Dermis microvascular lymphatic vessel endothelial cell (primary cell): ENCODE measurements at places on chromosomes 6 and 20.

GRCh38 chr6:136288566-136289326, 900 bp downstream of the BCLAF1 start:
- DNase-seq = peak; percentile 93

GRCh38 chr6:136319732-136320131, 30.1 kb upstream of the BCLAF1 start:
- no peak for DNase-seq

DNA sequence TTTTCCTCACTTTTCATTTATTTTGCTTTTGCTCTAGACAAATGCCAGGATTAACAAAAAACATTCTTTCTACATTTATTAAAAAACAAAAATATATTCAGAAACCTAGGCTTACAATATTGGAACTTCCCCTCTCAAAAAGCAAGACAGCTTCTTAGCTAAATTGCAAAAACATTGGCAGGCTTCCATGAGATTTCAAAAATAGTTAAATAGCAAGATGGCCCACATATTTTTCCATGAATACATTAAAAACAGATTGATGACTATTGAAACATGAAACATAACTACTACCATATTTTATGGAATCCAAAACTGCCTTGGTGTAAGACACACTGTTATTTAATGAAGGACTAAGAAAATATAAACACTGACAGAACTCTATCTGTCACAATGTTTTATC, 92.0 kb downstream of the LY86 start:
- DNase-seq = no peak

- DNase-seq = no peak
These were observed 165.1 kb downstream of the TINAG start for GRCh38 chr6:54473328-54473727.

DNA sequence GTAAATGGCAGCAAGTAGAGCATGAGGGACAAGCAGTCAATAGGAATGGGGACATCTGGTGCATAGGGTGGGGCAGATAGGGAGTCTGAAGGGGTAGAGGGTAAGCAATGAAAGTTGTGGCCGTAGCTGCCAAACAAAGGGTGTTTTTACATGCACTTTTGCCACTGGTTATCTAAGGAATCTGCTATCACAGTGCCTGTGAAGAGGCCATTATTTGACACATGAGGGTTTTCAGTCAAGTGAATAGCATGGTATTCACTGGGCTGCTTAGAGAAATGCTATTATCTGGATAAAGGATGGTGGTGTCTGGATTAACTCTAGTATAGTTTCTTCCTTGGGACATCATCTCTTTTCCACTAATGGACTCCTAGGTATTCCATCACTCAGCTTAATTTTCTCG, 118.2 kb downstream of the CARMIL1 start:
- no peak for DNase-seq

DNA sequence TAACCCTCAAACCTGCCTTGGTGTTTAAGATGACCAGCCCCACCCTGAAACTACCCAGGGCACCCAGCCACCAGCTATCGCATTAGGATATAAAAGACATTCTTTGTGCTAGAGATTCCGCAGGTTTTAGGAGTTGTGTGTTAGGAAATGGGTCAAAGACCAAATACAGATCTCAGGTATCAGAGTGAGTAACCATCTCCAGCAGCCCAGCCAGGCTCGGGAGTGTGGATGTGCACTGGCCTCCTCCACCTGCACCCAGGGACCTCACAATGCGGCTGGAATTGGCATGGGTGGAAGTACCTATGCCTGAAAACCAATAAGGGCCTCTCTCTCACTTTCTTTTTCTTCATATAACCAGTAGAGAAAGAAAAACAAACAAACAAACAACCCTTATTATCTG, 51.1 kb upstream of the CST7 start:
- DNase-seq = no peak

- peak; percentile 36 for DNase-seq
These were observed 386.8 kb downstream of the HDGFL1 start for GRCh38 chr6:22956029-22956681.

GRCh38 chr6:5325173-5325572, 63.9 kb downstream of the FARS2 start:
- no peak for DNase-seq

DNA sequence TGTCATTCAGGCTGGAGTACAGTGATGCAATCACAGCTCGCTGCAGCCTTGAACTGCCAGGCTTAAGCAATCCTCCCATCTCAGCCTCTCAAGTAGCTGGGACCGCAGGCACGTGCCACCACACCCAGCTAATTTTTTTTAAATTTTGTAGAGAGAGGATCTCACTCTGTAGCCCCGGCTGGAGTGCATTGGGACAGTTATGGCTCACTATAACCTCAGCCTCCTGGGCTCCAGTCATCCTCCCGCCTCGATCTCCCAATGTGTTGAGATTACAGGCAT, 86.5 kb downstream of the SERAC1 start:
- DNase-seq = no peak

GRCh38 chr6:155030148-155030720, 35.1 kb downstream of the TIAM2 start:
- peak; percentile 25 for DNase-seq

GRCh38 chr6:683742-684440, 9.0 kb downstream of the EXOC2 start:
- DNase-seq = no peak

DNA sequence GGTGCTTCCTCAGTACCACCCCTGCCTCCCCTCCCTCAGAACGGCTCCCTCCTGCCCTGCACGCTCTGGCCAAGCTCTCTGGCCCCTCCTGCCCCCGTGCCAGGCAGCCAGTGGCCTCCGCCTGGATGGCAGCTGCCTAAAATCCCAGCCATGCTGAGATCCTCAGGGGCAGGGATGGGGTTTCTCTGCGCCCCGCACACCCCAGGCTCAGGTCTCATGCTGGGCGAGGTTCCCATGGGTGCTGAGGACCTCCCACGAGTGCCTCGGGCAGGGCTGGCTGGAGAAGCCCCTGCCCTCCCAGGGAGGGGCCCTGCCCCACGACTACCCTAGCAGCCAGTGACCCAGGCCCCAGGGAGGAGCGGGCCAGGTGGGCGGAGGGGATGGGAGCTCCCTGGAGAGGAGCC, 2.7 kb downstream of the PTK6 start:
- DNase-seq = no peak

DNA sequence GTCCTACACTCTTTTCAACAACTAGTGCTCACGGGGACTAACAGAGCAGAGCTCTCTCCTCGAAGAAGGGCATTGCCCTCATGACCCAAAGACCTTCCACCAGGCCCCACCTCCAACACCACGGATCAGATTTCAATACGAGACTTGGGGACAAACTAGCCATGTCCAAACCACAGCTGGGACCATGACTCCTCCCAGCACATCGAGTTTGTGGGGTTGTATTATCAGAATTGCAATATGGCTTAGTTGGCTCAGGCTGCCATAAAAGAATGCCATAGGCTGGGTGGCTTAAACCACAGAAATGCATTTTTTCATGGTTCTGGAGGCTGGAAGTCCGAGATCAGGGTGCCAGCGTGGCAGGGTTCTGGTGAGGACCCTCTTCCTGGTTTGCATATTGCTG, 189.7 kb upstream of the PMEPA1 start:
- no peak for DNase-seq

- no peak for DNase-seq
These were observed 70.9 kb downstream of the IBTK start for GRCh38 chr6:82176616-82177015.

DNA sequence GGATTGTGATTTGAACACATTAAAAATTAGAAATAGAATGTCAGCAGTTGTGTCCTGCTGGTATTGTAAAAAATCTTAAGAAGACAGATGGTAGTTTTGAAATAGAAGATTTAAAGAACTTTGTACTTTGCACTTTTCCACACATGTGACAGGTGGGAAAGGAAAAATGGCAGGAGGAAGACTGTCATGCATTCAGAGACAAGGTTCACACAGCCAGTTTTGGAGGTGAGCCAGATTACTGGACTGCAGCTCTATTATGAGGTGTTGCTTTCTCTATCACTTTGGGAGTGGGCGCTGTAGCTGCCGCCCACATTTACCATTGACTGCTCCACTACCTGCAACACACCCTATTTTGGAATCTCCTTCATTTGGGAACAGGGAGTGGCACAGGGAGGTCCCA, 12.1 kb upstream of the NDUFAF4 start:
- no peak for DNase-seq

DNA sequence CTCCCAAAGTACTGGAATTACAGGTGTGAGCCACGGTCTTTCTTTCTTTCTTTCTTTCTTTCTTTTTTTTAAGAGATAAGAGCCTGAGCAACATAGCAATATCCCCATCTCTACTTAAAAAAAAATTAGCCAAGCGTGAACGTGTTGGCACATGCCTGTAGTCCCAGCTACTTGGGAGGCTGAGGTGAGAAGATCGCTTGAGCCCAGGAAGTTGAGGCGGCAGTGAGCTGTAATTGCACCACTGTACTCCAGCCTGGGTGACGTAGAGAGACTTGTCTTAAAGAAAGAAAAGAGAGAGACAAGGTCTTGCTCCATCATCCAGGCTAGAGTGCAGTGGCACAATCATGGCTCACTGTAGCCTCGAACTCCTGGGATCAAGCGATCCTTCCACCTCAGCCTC, 162.0 kb upstream of the MLN start:
- DNase-seq = no peak

DNA sequence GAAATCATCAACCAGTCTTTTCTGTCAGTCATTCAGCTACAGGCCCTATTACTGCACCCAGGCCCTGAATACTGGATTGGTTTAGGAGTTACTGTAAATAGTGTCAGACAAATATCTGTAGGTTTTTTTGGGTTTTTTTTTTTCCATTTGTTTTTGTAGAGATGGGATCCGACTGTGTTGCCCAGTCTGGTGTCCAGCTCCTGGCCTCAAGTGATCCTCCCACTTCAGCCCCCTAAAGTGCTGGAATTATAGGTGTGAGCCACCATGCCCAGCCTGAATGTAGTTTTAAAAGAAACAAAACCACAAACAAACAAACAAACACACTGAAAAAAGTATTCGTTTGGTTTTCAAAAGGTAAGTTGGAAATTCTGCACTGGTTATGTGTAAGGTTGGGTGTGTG, 39.6 kb downstream of the DZANK1 start:
- DNase-seq = no peak

GRCh38 chr20:61447952-61448351, 195.9 kb downstream of the CDH4 start:
- DNase-seq = no peak

DNA sequence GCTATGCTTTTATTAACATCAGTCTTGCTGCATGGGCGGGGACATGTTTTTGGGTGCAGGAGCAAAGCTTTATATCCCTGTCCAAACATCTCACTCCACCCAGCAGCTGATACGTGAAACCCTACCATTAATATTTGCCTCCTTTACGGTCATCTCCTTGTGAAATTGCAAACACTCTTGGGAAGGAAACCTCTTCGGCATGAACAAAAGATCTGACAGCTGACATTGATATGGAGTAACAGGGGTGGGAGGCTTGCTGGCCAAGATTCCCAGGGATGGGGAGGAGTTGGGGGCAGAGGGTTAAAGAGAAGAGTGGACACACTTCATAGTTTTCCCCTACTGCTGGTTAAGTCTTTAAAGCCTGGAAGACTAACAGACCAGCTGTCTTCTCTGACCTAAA, 22.2 kb upstream of the VEGFA start:
- no peak for DNase-seq

DNA sequence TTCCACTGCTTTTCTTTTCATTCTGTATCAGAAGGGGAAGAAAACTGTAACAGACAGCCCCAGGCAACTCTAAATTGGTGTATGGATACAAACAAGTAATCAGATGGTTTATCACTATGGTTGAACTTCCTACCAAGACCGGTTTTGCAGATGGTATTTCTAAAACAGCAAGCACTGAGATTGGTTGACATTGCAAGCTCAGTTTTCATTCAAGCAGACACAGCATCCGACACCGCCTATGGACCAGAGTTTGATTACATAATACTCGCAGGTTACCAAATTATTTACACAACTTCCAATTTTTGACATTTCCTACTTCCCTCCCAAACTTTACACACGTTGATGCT, 209.9 kb downstream of the ALDH8A1 start:
- DNase-seq = no peak

DNA sequence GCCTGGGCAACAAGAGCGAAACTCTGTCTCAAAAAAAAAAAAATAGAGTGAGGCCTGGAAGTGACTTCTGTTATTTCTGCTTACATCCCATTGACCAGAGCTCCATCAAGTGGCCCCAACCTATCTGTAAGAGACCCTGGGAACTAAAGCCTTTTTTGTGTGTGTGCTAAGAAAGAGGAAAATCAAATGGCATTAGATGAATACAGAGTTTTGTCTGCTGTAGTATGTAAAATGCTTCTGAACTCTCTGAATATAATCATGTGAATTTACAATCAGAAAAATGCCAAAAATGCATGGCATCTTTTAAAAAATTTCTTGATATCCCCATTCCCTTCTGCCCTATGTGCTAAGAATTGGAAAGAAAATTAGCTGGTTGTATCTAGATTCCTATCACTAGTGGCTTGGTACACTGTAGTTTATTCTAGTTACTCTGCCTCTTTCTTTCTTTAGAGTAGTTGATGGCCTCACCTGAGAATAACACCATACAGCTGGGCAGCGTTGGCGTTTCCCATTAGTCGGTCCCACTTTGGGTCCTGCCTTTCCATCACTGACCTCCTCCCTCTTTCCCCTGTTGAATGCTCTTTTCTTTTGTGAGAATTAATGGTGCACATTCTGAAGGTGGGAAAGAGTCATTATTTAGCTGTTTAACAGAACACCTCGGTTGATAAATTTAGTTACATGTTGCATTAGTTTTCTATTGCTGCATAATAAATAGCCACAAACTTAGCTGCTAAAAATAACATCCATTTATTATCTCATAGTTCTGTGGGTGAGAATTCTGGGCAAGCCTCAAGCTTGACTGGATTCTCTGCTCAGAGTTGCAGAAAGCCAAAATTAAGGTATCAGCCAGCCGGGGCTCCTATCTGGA, 38.2 kb downstream of the SAMD5 start:
- no peak for DNase-seq

DNA sequence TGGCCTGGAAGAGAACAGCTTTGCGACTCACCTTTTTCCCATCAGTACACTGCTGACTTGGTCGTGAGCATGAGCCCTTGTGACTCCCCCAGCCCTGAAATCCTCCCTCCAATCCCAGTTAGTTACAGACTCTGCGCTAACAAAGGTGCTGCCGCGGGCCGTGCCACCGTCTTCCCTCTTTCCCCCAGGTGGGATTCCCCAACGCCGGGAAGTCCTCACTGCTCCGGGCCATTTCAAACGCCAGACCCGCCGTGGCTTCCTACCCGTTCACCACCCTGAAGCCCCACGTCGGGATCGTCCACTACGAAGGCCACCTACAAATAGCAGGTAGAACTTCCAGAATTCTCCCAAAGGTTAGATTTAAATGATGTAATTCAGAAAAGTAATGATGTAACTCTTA, 16.1 kb downstream of the MTG2 start:
- no peak for DNase-seq

- DNase-seq = no peak
These were observed 180.4 kb downstream of the ZDHHC14 start for GRCh38 chr6:157561414-157561790.

- DNase-seq = no peak
These were observed 112.6 kb upstream of the SLC24A3 start for GRCh38 chr20:19099596-19100545.

GRCh38 chr20:50017576-50018248, 34.9 kb downstream of the SNAI1 start:
- no peak for DNase-seq

- DNase-seq = no peak
These were observed 155.7 kb upstream of the CDYL start for GRCh38 chr6:4620284-4621151.
